AG04449 (cell line): ENCODE measurements at places on chromosomes 3 and 15.

- DNase-seq: no peak
Observed at GRCh38 chr15:96020133-96020532, 310.4 kb upstream of the NR2F2 start.

GRCh38 chr15:47991357-47991756 is 129.4 kb upstream of the SLC24A5 start:
- no peak for DNase-seq

- DNase-seq: no peak
Observed at GRCh38 chr3:185409957-185410356, 47.0 kb downstream of the MAP3K13 start.

DNA sequence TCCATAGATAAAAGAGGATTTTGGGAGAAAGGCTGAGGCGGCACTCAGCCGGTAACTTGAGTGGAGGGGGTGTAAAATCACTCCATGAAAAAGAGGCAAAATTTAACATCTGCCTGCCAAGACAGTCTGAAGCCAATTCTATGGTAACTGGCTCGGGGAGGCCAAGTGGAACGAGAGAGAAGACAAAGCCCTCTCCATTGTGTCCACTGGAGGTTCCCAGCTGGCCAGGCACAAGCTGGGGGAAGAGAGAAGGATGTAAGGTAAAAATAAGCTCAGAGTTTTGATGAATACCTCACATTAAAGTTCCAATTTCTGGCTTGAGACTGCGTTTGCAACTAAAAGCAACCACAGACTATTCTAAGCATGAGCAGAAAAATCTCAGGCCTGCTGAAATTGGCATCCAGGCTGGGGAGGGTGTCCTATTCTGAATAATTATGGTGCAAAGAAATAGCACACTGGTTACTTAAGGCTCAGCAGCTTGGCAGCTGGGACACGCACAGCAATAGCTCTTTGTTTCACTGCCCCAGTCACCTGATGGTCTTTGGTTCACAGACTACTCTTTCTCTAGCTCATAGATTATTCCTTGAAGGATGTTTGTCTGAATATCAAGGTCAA is 48.8 kb downstream of the CHRD start:
- DNase-seq: peak; percentile 50

- no peak for DNase-seq
Observed at GRCh38 chr3:29236146-29236840, 44.6 kb upstream of the RBMS3 start.

GRCh38 chr3:132723024-132723950 is 1.1 kb upstream of the NPHP3 start:
- DNase-seq: no peak

DNA sequence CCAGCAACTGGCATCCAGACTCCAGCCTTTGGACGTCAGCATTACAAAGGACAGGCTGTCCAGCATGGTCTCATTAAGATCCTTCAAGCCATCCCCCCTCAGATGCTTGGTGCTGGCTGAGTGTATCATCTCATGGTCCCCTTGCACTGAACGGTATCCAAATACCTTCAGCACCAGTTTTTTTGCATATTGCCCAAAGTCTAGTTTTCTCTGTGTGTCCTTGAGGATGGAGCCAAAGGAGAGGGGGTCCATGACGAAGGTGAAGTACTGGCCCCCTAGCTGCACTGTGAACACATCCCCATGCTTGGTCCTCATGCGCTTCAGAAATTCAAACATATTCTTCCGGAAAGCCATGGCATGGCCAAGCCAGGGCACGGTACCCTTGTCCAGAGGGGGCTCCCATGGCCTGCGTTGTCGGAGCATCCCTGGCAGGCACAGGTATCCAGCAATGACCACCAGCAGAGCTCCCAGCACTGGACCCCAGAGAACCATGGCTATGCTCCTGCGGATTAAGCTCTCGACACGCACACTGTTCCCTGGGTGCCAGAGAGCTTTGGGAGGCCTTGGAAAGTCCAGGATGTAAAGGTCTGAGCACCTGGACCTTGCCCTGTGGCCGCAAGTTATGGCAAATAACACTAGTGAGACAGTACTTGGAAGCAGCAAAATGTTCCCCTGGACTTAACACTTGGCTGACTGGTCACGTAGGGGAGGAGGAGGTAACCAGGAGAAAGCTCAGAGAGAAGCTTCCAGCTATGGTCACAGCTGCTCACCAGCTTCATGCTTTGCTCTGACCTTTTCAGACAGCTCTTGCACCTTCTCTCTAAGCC is at the start of gene CYP8B1:
Gene CYP8B1 (minus strand): TSS at position 555 of the 827 bp plus-strand sequence. CDS start 63 bp downstream, at position 492.
- no peak for DNase-seq

DNA sequence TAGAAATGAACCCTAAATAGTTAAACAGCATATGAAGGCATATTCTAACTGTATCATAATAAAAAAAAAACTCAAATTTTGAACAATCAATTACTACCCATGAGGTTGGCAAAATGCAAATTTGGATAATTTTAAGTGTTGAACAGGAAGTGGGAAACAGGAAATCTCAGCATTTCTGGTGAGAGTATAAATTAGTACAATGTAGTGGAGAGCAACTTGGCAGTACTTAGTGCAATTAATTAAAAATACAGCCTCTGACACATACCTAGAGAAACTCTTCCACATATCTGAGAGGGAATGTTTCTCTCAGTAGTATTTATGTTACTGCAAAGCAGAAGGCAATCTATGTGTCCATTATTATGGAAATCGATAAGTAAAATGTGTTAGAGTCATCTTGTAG is 96.8 kb downstream of the TUSC7 start:
- no peak for DNase-seq

- no peak for DNase-seq
Observed at GRCh38 chr3:169780742-169781141, 7.5 kb downstream of the MYNN start.

- no peak for DNase-seq
Observed at GRCh38 chr3:114143817-114144216, 35.0 kb downstream of the DRD3 start.

- no peak for DNase-seq
Observed at GRCh38 chr3:188064831-188065493, 89.0 kb upstream of the LPP start.

GRCh38 chr3:104805042-104805441 is 561.7 kb upstream of the ALCAM start:
- no peak for DNase-seq

- DNase-seq: peak; percentile 2
Observed at GRCh38 chr3:151751161-151751560, 17.4 kb downstream of the AADACL2 start.

GRCh38 chr3:140292684-140293083 is 357.7 kb downstream of the CLSTN2 start:
- DNase-seq: no peak
